ENCODE measurements at places on chromosomes 1 and 21.

GRCh38 chr1:218887141-218887925 lies 286.3 kb upstream of the LYPLAL1 start:
- DNase-seq, result no peak

DNA sequence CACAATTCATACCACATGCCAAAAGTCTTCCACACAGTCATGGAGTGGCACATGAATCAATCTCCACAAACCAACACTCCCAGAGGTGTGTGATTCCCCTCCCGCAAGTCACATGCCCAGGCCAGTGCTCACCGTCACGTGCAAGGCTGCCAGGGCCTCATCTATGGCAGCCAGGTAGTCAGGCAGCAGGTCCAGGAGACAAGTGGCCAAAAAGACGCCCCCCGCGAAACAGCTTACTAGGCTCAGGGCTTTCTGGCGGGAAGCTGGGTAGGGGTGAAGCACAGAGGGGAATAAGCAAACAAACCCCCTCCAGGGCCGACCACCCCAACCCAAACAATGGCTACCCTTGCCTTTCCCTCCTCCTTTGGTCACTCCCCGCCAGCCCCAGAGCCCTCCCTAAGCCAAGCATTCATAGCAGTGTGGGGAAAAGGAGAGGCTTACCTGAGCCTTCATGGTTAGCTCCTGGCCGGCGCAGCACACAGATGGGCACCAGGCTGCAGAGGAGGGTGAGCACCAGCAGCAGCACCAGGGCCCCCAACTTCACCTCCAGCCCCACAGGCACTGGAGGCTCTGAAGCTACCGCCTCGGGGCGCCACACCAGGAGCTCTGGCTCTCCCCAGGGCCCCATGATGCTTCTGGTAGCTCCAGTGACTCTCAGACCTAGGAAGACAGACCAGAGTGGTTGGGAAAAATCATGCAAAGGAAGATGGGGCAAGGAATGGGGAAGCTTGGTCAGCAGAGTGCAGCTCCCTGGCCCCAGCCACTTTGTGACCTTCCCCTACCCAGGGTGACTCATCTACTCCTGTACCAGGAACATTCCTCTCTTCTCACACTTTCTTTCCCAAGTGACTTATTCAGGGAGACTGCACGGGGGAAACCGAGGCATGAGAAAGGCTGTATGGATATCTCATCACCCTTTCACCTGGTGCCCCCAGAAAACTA lies 978 bp downstream of the SLC39A1 start:
- DNase-seq, result no peak

DNA sequence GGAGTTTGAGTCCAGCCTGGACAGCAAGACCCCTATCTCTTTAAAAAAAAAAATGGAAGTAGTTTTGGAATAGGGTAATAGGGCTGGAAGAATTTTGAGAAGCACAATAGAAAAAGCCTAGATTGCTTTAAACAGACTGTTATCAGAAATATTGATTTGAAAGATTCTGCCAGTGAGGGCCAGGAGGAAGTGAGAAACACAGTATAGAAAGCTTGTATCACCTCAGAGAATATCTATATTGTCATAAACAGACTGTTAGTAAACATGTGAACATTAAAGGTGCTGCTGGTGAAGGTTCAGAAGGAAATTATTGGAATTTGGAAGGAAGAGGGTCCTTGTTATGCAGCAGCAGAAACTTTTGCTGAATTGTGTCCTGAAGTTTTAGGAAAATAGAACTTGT lies 24.8 kb upstream of the PSEN2 start:
- DNase-seq, result no peak

DNA sequence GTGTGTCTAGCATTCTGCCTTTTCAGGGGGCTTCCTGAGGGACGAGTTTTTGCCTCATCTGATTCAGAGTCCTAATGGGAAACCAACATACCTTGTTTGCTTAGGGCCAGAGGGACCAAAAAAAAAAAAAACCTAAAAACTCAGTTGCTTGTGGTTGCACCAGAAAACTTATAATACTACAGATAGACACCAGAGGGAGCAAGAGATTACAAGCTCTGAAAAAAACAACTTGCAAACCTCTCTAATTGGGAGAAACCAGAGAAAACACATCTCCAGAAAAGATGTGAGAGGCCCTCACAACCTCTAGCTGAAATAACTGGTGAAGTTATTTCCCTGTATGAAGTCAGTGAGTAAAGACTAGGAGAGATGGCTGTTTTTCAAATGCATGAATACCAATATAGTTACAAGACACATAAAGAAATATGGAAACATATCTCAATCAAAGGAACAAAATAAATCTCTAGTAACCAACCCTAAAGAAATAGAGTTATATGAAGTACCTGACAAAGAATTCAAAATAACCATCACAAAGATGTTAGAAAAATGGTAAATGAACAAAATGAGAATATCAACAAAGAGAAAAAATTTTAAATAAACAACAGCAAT lies 233.7 kb upstream of the NFIA start:
- no peak for DNase-seq

DNA sequence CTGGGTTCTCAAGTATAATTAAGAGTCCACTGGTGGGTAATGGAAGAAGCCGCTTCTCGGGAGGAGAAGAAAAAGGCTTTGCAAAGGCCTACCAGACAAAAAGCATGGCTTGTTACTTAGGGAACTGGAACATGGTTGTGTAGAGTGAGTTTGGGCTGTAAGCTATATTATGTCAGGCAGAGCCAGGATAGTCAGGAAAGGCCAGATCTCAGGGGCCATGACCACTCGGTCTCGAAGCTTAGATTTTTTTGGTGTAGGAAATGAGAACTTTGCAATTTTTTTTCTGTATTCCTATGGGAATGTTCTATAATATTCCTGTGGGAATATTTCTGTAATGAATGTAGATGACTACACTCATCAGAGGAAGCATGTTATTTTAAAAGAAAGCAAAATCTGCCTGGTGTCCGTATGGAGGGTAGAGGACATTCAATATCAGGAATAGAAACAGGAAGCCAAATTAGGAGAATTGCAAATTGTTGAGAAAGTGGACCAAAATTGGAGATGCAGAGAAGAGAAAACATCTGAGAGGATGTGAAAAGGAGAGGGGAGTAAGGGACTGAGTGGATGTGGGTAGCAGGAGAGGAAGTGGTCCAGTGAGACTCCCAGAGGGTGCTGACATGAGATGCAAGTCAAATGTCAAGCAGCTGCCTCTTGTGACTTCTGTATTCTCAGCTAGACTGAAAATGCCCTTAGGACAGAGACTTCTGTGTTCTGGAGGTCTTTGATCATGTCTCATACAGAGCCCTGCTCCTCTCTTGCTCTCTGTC lies 45.2 kb upstream of the HAO2 start:
- no peak for DNase-seq

DNA sequence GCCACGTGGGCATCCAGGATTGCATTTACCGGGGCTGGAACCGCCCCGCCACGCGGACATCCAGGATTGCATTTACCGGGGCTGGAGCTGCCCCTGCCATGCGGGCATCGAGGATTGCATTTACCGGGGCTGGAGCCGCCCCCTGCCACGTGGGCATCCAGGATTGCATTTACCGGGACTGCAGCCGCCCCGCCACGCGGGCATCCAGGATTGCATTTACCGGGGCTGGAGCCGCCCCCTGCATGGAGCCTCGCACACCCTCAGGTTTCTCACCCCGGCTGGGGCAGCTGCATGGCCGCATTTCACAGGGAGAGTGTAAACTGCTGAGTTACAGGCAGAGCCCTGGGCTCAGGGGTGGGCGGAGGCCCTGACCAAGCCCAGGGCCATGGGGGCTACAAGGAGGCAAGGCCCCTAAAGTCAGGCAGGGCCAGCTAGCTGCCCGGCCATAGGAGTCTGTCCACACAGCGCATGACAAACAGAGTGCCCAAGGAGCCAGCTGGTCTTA lies 166.8 kb upstream of the ARHGEF16 start:
- DNase-seq, result no peak

DNA sequence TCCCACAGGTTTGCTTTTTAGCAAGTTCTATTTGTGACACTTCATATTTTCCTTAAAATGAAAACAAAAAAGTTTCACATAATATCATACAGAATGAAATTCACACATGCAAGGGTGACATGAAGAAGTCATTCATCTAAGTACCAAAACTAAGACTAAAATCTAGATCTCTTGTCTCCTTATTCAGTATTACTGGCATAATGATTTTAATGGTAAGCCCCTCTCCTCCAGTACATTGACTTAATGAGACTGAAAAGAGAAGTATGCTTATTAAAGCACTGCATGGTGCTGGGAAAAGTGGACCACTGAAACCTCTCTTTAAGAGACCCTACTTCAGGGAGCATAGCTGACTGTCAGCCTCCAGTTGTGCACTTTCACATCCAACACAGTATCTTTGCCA lies 99.5 kb downstream of the NEGR1 start:
- DNase-seq, result no peak

- no peak for DNase-seq
Observed at GRCh38 chr1:201346337-201346939, 31.0 kb downstream of the TNNT2 start.

GRCh38 chr1:226916497-226916896 lies 23.6 kb upstream of the COQ8A start:
- no peak for DNase-seq

DNA sequence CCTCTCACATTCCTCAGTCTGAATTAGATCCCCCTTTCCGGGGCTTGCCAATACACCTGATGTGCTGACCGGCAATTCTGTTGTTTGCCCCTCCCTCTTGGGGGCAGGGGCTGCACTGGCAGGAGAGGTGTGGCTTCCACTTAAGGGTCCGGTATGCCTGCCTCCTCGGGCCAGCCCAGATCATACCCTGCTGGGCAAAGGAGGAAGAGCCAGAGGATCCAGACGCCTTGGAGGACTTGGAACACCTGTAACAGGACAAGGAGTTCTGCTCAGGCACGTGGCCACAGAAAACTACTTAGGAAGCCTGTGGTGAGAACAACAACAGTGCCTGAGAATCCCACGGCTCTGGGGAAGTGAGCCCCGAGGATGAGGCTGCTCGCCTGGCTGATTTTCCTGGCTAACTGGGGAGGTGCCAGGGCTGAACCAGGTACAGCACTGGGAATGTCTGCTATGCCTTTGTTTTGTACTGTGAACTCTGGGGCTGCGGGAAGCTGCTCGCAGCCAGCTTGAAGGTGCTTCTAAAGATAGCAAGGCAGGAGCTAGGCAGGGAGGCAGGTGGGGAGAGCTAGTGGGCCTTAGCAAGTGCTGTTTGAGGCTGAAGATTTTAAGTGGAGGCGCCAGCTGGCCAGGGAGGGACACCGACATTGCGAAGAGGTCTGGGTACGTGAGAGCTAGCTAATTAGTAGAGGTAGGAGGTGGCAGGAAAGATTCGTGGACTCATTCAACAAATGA lies at the start of gene SMPDL3B:
Gene SMPDL3B, plus strand, starts transcription at position 183 of the 732 bp plus-strand sequence. Its CDS starts 184 bp downstream, at position 367.
- no peak for DNase-seq

- DNase-seq, result no peak
Observed at GRCh38 chr1:232613752-232614381, 16.1 kb downstream of the SIPA1L2 start.

GRCh38 chr1:180860535-180860934 lies 52.2 kb upstream of the KIAA1614 start:
- DNase-seq, result no peak

- no peak for DNase-seq
Observed at GRCh38 chr1:54487571-54488050, 60.4 kb upstream of the ACOT11 start.

GRCh38 chr1:201324821-201325677 lies 41.7 kb downstream of the PKP1 start:
- no peak for DNase-seq

GRCh38 chr1:247747616-247748015 lies 325 bp downstream of the OR14A2 start:
- DNase-seq, result no peak

GRCh38 chr1:24955161-24955560 lies 25.1 kb upstream of the RUNX3 start:
- DNase-seq, result peak; percentile 49

- no peak for DNase-seq
Observed at GRCh38 chr1:10682108-10682445, 114.4 kb downstream of the CASZ1 start.

DNA sequence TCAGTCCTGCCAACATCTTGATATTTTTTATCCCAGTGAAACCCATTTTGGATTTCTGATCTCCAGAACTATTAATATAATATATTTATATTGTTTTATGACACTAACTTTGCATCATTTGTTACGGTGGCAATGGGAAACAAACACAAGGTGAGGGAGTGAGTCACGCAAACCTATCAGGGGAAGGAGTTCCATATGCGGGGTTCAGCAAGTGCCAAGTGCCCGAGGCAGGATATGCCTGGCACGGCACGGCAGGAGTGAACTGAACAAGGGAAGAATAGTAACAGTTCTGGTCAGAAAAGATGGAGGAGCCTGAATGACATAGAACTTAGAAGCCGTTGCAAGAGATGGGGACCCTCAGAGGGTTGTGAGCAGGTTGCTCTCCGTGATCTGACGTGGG lies 7.7 kb upstream of the IL10RB start:
- no peak for DNase-seq

GRCh38 chr1:111656086-111657017 lies 36.8 kb downstream of the RAP1A start:
- no peak for DNase-seq

- no peak for DNase-seq
Observed at GRCh38 chr1:35394386-35394785, 125.9 kb downstream of the ZMYM4 start.

- no peak for DNase-seq
Observed at GRCh38 chr1:66300972-66301451, 232.9 kb upstream of the SGIP1 start.

DNA sequence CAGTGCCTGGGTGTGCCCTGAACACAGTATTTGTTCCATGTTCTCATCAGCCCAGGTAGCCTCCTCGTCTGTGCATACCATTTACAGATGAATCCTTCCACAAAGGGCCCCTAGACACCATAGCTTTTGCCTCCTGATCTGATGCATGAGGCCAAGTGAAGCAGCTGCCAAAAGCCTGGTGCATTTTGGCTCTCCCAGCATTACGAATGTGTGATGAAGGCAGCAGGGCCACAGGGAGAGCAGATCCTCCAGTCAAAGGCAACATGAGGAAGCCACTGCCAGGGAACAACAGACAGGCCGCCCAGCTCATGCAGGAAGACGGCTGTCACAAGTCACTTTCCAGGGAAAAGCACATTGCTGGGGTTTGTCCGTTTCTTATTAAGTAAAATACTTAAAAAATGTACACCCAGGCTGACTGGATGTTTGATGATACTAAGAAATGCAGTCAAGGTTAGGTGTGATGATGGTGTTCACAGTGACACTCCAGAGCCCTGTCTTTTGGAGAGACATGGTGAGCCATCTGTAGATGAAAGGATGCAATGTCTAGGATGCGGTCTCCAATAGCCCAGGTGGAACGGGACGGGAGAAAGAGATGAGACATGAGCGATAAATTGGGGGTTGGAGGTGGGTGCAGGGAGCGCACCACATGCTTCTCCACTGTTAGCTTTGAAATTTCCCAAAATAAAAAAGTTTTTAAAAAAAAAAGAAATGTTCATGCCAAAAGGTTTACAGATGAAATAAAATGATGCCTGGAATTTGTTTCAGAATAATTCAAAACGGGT lies 48.7 kb downstream of the NPHP4 start:
- no peak for DNase-seq

GRCh38 chr21:37237764-37238163 lies 29.4 kb downstream of the VPS26C start:
- DNase-seq, result no peak

Data from activated T-helper 1 cell treated with Interleukin-2 at 50 U/mL for 16 hours (primary cell).